T-helper 1 cell (primary cell): ENCODE measurements at places on chromosomes 5 and 9.

DNA sequence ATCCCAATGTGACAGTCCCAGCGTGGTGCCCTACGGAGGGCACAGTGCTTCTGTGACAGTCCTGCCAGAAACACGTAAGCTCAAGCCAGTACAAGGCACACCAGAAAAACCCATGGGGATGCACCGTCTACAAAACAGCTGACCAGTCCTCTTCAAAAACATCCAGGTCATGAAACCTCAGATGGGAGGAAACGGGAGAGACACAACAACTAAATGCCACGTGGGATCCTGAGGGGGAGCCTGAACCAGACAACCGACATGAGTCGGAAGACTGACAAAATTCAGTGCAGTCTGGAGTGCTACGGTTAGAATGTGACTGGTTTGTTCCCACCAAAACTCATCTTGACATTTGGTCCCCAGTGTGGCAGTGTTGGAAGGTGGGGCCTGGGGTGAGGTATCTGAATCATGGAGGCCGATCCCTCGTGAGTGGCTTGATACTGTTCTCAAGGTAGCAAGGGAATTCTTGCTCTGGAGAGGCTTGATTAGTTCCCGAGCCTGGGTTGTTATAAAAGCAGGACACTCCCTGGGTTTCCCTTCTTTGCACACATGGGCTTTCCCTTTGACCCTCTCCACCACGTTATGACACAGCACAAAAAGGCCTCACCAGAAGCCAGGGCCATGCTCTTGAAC, 55.4 kb downstream of the ADAMTS2 start:
- DNase-seq = no peak

DNA sequence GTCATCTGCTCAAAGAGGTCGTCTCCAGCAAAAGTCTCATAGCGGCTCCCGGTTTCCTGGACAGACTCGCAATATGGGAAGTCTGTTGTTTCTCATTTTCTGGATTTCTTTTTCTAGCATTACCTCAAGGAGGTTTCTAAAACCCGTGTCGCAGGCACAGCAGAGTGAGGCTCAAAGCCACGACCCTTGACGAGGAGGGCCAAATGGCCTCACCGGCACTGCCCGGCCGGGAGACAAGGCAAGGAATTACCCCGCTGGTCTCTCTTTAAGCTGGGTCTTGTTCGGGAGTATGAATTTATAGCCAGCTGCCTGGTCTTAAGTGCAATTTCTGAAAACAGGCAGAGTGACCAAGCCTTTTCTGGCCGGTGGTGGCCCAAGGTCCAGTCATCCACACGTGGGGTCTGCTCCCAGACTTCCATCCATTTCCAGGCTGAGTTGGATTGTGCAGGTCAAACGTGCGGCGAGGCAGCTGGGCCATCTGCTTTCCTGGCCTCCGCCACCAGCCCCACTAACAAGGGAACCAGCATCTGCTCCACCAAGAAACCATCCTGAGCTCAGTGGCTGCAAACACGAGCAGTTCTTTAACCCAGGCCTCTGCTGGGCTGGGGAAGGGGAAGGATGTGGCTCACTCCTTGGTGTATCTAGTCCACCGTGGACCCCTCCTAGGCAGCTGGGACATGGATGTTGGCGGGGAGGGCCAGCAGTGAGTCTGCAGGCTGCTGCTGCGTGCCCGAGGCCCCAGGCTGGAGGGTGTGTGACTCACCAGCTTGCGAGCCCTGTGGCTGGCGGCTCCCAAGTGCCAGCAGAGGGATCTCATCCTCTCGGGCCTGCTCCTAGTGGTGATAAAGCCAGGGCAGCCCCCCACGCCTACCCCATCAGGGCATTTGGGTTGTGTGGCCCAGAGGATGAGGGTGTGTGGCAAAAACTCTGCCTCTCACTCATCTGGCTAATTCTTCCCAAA, 55.6 kb upstream of the COL5A1 start:
- DNase-seq = no peak

DNA sequence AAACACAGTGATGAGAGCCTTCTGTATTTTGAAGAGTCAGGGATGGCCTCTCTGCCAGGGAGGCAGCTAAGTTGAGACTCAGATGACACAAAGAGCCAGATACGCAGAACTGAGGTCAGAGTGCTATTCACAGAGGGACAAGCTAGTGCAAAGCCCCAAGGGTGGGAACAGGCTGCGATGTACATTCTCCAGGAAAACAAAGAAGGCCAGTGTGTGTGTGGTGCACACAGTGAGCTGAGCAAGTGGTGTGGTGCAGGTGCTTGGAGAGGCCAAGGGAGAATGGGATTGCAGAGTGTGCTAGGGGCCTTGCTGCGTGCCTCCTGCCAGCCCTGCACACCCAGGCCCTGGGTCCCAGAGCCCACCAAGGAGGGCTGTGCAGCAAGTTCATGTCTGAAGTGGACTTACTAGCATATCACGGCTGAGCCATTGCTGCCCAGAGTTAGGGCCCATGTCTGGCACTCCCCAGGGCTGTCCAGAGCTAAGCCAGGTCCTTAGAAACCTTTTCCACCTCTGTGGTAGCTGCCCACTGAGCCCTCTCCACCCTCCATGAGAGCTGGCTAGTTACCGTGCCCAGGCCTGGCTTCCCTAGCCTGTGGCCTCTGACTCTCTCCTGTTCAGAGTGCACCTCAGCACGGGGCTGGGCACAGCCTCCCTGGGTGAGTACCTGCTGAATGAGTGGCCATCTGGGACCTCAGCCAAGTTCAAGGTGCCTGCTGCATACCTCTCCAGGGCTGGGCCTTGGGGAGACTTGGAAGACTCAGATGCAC, 9.3 kb downstream of the SLC25A48 start:
- DNase-seq = no peak

GRCh38 chr9:115022760-115023434, 92.5 kb upstream of the TNFSF8 start:
- no peak for DNase-seq

- peak; percentile 20 for DNase-seq
These were observed 11.7 kb upstream of the OR13D1 start for GRCh38 chr9:104682642-104683041.
